ENCODE measurements at places on chromosomes 11 and 22.

GRCh38 chr11:68374531-68374930 lies 62.1 kb downstream of the LRP5 start:
- DNase-seq, result no peak

DNA sequence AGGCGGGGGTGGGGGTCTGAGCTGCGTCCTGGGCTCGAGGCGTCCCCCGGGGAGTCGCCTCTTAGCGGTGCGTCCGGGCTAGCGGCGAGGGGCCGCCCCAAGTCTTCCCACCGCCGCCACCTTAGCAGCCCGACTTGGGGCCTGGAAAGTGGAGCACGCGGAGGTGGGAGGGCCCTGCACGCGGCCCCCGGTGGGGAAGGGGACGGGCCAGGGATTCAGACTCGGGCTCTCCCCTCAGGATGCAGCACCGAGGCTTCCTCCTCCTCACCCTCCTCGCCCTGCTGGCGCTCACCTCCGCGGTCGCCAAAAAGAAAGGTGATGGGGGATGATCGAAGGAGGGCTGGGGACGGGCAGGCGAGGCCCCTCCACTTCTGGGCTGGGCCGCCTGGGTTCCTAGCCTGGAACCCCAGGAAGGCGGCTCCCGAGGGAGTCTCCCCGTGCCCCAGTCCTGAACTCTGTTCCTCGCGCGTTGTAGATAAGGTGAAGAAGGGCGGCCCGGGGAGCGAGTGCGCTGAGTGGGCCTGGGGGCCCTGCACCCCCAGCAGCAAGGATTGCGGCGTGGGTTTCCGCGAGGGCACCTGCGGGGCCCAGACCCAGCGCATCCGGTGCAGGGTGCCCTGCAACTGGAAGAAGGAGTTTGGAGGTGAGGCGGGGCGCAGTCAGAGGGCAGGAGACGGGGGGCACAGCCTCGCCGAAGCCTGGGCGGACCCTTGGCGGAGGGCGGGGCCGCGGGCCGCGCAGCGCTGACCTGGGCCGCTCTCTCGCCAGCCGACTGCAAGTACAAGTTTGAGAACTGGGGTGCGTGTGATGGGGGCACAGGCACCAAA lies 563 bp downstream of the MDK start:
- no peak for DNase-seq

GRCh38 chr11:94396282-94396681 lies 4.9 kb downstream of the GPR83 start:
- DNase-seq, result no peak

DNA sequence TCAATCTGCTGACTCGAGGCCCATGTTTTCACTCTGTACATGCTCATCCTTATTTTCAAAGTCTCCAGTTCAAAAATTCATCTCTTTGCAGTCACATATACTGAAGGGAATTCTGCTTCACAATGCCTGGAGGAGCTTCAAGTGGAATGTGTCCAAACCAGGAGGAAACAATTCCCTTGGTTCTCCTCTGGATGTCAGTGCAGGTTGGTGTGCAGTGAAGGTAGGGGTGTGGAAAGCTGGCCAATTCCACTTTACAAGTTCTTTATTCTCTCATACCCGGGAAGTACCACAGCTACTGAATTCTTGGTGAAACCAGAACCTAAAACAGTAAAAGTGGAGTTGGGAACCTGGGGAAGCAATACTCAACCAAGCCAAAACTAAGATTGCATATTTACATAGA lies 57.3 kb downstream of the BDNF start:
- no peak for DNase-seq

DNA sequence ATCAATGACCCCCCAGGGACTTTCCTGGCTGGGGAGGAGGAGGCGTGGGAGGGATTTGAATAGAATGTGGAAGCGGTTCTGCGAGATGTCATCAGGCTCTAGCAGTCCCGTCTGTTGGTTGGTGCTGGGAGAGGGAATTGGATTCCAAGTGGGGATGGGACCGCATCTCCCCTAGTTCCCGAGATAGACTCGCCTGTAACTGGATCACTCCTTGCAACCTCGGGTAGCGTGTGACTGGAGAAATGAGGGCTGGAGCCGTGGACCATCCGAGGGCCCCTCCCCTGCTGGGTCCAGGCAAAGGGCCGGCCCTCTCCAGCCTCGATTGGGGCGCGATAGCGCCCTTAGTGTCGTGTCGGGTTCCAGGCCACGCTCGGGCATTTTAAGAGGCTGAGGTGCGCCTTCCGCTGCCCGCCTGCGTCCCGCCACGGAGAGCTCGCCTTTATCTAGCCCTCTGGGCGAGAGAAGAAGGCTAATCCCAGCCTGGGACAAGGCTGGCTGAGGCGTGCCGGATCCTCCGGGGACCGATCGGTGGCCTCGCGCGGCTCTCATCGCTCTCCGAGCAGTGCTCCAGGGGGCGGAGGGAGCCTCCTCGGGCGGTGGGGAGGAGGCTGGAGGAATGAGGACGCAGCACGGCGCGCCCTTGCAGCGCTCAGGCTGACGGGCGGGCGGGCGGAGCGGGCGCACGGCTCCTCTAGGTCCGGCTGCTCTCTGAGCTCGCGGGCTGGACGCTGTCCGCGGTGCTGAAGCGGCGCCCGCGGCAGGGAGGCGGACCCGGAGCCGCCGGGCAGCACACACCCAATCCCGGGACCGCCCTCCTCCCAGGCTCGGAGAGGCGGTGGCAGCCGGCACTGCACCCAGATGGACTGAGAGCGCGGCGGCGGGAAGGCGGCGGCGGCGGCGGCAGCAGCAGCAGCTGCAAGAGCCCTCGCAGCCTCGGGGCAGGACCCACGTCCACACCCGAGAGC lies 107.8 kb downstream of the OSBP2 start:
- DNase-seq, result peak; percentile 58

DNA sequence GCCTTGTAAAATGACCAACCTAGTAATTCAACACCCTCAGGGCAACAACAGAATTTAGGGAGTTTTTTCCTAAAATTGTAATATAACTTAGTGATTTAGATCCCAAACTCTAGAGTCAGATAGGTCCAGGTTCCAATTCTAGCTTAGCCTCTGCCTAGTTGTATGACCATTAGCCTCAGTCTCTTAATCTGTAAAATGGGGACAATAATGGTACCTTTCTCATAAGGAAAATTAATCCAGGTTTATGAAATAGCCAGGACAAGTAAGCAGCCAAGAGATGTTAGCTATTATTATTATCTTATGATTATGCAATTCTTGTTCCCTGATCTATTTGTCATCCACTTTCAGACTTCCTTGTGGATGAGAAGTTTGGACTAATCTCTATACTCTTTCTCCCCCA lies 4.1 kb downstream of the TFIP11 start:
- no peak for DNase-seq

- DNase-seq, result no peak
Measured at GRCh38 chr11:69915151-69915500, 95.9 kb upstream of the FGF3 start.

- DNase-seq, result no peak
Measured at GRCh38 chr11:96357794-96358193, 14.8 kb upstream of the MAML2 start.

DNA sequence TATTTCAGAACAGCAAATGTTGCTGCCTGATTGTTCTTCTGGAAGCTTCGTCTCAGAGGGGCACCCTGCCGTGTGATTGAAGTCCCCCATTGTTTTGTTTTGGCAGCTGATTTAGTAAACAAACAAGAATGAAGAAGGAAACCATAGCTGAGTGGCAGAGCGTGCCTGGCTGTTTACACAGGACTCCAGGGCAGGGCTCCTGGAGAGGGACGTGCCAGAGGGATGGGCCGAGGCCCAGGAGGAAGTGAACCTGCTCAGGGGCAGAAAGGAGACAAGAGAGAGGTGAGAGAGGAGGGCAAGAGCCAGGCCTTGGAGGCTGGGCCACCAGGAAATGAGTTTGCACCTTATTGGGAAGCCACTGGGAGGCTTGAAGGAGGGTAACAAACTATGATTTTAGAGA lies 85.5 kb upstream of the B3GAT1 start:
- no peak for DNase-seq

DNA sequence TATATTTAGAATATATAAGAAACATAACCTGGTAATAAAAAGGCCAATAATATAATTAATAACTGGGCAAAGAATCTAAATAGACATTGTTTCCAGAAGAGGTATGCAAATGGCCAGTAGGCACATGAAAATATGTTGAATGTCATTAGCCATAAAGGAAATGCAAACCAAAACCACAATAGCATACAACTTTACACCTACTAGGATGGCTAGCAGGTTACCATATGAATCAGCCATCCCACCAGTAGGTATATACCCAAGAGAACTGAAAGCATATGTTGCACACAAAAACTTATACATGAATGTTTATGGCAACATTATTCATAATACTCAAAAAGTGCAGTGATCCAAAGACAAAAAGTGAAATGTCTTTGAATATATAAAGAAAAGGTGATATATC lies 2.7 kb upstream of the OR2D2 start:
- DNase-seq, result no peak

Measured in CMK (cell line).